ENCODE measurements at places on chromosomes 12 and 14.

GRCh38 chr12:53288322-53288721 is 7.0 kb upstream of the PFDN5 start:
- no peak for DNase-seq

- DNase-seq: no peak
Measured at GRCh38 chr12:89678225-89678624, 30.4 kb downstream of the ATP2B1 start.

DNA sequence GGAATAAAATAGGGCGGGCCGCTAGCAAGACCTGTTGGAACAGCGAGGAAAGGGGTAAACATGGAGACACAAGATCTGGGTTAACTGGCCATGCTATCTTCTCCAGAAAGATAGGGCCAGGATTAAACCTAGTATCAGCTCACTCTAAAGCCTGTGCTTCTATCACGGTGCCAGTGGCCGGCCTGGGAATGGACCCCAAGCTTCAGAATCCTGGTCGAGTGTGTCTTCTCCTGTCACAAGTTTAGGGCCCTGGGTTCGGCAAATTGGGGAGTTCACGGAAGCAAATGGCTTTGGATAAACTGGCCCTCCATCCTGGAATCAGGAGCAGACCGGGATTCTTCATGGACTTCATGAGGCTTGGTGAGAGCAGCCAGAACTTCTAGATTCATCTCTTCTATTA is 82.2 kb downstream of the LGMN start:
- DNase-seq: no peak

DNA sequence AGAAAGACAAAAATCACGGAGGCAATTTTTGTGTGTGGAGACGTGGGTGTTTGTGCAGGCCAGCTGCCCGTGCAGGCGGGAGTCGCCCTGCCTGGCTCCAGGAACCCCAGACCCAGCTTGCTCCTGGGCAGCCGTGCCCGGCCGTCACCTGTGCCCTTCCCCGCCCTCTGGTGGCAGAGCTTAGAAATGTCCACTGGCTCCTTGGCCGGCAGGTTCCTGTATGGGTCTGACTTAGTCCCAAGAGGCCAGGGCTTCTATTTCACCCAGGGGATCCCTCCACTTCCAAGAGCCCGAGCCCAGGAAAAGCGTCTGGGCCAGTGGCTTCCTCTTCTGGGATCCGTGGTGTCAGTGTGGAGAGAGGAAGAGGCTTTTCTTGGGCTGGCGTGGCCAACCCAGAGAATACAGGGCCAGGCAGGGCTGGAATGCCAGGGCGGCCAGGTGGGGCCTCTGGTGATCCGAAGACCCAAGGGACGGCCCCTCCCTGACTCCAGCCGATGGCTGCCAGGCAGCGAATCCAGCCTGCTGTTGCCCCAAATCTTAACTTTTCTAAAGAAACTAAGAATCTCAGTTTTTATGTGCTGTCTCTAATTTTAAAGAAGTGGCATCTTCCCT is 120.9 kb downstream of the TMEM132C start:
- no peak for DNase-seq

DNA sequence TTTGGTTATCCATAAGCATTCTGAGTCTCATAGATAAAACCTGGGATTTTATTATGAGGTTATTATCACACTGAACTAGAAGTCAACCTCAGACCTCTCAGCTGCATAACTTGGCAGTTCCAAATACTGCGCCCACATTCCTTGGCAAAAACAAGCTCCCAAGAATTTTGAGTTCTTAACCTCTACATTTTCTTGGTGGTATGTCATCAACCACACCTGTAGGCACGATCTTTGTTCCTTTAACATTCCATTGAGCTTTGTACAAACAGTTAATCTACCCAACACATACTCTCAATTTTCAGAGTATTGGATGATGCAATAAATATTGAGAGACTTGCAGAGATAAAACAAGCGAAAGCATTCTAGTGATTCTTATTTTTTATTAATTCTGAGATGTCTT is 371.8 kb upstream of the PRICKLE1 start:
- peak; percentile 65 for DNase-seq

DNA sequence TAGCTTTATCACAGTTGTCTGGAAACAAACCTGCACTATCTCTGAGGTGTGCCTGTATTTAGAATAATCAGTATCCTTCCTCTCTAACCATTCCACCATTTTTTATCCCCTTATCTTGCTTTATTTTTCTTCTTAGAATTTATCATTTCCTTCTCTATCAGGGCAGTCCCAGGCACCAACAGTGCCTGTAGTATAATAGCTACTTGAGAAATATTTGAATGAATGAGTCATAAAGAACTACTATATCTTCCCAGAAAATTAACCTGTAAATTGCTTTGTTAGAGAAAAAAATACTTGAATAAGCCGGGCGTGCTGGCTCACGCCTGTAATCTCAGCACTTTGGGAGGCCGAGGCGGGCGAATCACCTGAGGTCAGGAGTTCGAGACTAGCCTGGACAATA is 21.2 kb upstream of the FOXJ2 start:
- DNase-seq: no peak

All from BJ (cell line).